Kasumi-1 (cell line): ENCODE measurements at places on chromosomes 5 and 9.

DNA sequence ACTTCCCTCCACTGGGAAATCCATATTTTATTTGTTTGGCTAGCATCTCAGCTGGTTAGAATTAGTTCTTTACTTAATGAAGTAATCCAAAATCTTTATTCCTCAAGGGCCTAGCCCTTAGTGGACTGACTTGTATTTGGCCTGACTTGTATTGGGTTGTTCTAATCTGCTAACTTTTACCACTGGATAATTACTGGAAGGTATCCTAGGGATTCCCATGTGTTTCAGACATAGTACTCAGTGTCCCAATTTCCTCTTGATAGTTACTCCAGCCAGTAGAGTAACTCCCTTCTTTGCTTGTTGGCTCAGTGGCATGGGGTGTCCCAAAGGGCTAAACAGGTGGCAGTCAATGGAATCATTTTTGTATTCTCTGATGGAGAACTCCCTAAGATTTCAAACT, 156.0 kb downstream of the DCP2 start:
- no peak for DNase-seq

- no peak for DNase-seq
Observed at GRCh38 chr9:131100445-131100844, 4.1 kb downstream of the AIF1L start.

- no peak for DNase-seq
Observed at GRCh38 chr9:38356851-38357250, 35.7 kb upstream of the ALDH1B1 start.

DNA sequence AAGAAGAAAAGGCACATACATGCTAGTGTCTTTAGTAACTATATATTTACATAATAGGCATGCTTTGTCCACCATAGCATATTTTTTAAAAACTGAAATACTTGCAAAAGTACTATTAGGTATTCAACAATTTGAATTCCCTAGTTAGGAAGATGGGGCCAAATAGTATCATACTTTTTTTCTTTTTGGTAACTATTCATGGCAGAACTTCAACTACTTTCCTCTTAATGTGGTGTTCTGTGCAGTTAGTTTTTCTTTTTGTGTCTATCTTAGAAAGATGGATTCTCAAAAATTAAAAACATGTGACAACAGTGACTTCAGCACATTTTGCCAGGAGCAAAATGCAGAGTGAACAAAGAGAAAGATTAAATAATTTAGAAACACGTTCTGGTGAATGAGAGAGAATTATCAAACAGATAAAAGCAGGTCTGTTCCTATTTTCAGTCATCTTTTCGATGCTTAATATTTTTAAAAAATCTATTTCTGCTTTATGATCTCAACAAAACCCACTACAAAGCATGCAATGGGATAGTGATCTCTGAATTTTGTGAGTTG, 341.1 kb downstream of the ARL15 start:
- DNase-seq = no peak

GRCh38 chr5:160293901-160294561, 18.3 kb downstream of the CCNJL start:
- DNase-seq = no peak

GRCh38 chr9:26261503-26262330, 583.5 kb upstream of the TUSC1 start:
- DNase-seq = no peak

- DNase-seq = no peak
Observed at GRCh38 chr9:137316012-137316981, 14.2 kb upstream of the NRARP start.

GRCh38 chr9:34556949-34557348, 32.6 kb downstream of the CNTFR start:
- DNase-seq = no peak

- no peak for DNase-seq
Observed at GRCh38 chr5:171673328-171673727, 112.3 kb upstream of the SMIM23 start.
